Ovary (tissue), 10 donors: ENCODE measurements at places on chromosomes 12 and 14. TPM values are rescaled to one million over a fixed set of nuclear protein-coding genes. Genes with fewer than 3 reads are reported as not detected.

DNA sequence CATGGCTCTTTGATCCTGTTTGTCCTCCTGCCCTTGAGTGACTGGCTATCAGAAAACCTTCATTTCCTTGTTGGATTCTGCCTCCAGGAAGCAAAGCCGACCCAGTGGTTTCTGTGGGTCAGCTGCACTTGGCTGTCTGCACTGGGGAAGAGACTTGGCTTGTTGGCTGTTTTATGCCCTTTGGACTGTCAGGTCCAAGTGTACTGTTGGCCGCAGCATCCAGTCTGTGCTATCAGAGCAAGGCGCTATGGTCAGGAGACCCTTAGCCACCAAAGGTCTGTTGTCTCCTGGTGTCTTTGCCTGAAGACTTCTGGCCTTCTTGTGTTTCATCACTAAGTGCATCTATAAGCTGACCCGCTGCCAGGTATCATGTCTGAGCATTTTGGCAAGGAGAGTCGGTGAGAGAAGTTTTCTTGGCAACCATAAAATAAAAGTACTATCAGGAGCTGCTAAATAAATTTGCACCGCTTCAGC, 177.4 kb upstream of the HIF1A start:
- H3K27ac ChIP-seq = no peak overlapping the region
- no peaks in the 10 kb centered on the region for H3K36me3 ChIP-seq
- no peak overlapping the region for H3K4me3 ChIP-seq
- no peaks in the 10 kb centered on the region for H3K27me3 ChIP-seq
- H3K4me1 ChIP-seq = no peaks in the 10 kb centered on the region

GRCh38 chr14:52729585-52729924, 411 bp upstream of the STYX start:
- no peak overlapping the region for H3K27ac ChIP-seq
- no peaks in the 10 kb centered on the region for H3K27me3 ChIP-seq
- no peak for DNase-seq
- peak overlapping the region; percentile 12 for H3K4me3 ChIP-seq
- H3K4me1 ChIP-seq = peaks cover 5% of the 10 kb centered on the region
- no peaks in the 10 kb centered on the region for H3K36me3 ChIP-seq

DNA sequence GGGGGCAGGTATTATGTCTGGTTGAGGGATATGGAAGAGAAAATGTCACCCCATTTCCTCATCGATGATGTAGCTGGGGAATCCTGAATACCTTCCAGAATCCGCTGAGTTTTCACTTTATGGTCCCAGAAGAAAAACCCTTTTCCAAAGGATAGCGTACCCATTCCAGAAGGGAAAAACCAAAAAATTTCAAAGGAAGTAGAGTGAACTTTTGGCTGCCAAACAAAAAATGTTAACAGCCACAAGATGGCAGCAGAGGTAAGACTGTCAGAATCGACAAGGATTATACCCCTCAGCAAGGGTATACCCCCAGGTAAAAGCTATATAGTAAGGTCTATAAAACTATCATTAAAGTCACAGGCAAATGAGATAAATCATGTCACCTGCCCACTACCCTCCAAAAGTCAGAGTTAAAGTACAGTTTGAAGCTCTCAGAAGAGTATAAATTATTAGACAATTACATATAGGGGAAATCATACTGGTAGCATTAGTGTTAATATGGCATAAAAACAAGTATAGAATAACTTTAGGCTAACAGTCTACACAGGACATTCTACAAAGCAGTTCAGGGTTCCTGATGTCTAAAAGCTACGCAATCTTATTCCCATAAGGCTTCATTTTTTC, 18.0 kb downstream of the ACIN1 start:
- no peak for DNase-seq
- peaks cover 5% of the 10 kb centered on the region for H3K4me1 ChIP-seq
- H3K27me3 ChIP-seq = no peaks in the 10 kb centered on the region
- no peak overlapping the region for H3K27ac ChIP-seq
- H3K4me3 ChIP-seq = no peak overlapping the region

- no peak overlapping the region for H3K27ac ChIP-seq
- H3K4me1 ChIP-seq = no peaks in the 10 kb centered on the region
- no peaks in the 10 kb centered on the region for H3K27me3 ChIP-seq
- no peak overlapping the region for H3K4me3 ChIP-seq
- no peaks in the 10 kb centered on the region for H3K36me3 ChIP-seq
These were observed 6.7 kb downstream of the BBS10 start for GRCh38 chr12:76341436-76342030.

Gene MLXIP
- total RNA-seq = 102 TPM

DNA sequence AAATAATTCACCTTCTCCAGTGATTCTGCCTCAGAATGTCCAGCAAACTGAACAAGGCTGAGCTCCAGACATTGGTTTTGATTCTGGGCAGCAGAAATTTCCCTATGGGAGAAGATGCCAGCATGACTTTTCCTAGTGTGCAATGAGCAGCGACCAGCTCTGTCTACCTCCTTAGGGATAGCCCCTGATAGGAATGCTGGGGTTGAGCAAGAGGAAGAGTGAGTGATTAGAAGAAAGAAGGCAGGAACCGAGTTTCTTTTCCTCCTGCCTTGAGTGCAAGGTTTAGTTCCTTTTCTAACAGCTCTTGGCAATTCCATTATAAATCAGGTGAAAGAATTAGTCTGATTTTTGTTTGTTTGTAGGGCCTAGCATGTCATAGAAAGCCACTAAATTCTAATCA, 379.0 kb downstream of the DAD1 start:
- H3K4me1 ChIP-seq = no peaks in the 10 kb centered on the region
- no peaks in the 10 kb centered on the region for H3K36me3 ChIP-seq
- H3K4me3 ChIP-seq = no peak overlapping the region

DNA sequence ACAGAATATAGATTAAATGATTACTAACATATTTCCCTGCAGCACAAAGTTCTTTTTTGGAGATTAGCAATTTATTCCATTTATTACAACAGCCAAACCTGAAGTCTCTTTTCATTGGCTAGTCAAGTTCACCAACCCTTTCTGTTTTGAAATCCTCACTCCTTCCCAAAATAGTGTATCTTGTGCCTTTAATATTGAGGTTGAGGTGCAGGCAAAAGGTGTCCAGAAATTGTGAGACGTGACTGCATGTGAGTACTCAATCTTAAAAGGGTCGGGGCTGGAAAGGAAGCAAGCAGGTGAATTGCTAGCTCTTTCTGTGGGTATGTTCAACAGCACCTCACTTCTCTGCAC, 11.1 kb upstream of the FOXN3 start:
- peaks cover 26% of the 10 kb centered on the region for H3K4me1 ChIP-seq
- no peak overlapping the region for H3K4me3 ChIP-seq
- H3K36me3 ChIP-seq = no peaks in the 10 kb centered on the region
- H3K27ac ChIP-seq = peak overlapping the region; percentile 64
- no peaks in the 10 kb centered on the region for H3K27me3 ChIP-seq

Gene MIS18BP1
- total RNA-seq = 44.3 TPM

Gene RACGAP1
- 3.6 TPM for total RNA-seq

Gene CHMP4A
- total RNA-seq = 39.5 TPM

DNA sequence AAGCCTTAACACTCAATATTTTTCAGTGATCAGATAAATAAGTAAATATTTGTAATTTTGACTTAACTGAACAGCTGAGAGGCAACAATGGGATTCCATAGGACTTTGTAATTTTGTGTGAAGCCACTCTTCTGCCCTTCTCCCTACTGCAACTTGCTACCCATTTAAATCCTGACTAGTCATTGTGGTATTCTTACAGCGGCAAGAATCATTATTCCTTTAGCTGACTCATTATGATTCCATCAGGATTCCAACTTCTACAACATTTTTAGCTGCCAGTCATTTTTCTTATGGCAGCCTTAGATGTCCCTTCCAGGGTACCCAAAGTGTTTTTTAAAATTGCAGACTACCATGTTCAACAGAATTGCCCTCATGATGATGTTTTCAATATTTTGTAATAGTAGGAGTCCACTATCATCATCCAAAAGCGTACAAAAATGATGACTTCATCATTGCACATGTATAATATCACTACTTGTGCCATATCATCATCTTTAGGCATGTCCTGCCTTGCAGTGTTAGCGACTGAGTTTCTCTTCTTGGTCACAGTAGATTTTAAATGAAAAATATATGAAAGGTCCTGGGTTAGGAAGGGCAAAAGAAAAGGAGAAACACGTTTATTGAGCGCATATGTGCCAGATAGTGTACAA, 5.1 kb upstream of the MAGOHB start:
- no peaks in the 10 kb centered on the region for H3K36me3 ChIP-seq
- no peaks in the 10 kb centered on the region for H3K27me3 ChIP-seq
- no peak for DNase-seq
- no peak overlapping the region for H3K27ac ChIP-seq
- no peaks in the 10 kb centered on the region for H3K4me1 ChIP-seq
